NCI-H2107 (cell line): ENCODE measurements at places on chromosomes 5 and 9.

- no peak for DNase-seq
Observed at GRCh38 chr9:126454795-126455194, 128.2 kb downstream of the MVB12B start.

GRCh38 chr9:99262949-99263418 is 40.9 kb downstream of the SEC61B start:
- DNase-seq = no peak

DNA sequence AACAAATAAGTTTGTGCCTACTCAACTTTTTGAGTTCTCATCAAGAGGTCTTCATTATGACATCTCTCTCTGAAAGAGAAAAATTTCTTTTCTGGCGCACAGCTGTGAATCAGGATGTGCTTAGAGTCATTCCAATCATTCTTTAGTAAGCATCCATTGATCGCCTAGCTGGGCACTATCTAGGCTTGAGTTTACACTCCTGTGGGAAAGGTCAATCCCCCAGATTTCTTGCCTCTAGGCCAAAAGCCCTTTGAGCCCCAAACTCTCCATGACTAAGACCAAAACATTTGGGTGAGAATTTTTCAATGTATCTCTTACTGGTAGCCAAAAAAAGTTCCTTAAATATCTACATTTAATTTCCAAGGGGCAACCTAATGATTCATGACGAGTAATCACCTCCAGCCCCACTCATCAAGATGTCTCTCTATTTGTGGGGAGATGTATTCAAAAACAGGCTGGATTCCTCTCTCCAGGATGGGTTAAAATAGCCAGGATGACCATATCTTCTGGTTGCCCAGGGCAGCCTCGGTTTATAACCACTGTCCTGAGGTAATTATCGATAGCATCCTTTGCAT is 101.7 kb downstream of the GNA14 start:
- no peak for DNase-seq

DNA sequence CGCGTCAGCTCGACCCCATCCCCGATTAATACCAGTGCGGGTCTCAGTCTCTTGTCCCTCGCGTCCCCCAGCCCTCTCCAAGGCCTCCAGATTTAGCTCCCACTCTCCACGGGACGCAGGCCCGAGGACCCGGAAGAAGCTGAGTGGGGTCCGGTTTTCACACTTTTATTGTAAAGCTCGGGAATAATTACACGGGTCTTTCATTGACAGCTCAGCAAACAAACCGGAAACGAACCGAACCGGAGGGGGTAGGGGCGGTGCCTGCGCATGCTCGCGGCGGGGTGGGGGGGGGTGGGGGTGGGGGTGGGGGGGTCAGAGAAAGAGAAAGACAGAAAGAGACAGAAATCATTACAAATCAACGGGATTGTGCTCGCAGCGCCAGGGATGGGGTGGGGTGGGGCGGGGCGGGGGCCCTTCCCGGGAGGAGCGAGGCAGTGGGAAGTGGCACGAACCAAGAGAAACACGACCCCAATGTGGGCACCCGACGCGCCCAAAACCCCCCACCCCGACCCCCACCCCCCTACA is 27.9 kb downstream of the PCDH1 start:
- DNase-seq = no peak

DNA sequence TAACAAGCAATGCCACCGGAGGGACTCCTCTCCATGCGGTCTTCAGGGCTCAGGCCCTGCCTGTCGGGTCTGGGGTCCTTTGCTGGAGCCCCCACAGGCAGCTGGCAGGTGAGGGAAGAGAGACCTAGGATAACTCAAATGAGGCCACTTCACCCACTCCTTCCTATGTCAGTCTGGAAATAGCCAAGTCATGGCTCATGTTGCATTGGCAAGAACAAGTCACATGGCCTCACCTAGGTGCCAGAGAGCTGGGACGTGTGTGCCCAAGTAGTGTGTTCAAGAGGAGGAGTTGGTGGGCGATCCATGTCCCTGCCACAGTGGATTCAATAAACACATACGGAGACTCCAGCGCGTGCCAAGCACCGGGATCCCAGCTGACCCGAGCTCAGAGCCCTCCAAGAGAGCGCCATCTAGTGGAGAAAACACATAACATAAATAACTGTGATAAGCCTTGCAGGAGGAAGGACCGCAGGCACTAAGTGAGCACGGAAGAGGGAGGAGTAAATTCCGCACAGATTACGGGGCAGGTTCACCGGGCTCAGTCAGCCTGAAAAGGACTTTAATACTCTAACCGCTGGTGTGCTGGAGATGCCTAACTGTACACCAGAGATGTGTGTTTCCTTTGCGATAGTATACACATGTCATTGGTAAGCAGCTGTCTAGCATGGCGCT is 580.8 kb downstream of the CCDC171 start:
- DNase-seq = no peak

DNA sequence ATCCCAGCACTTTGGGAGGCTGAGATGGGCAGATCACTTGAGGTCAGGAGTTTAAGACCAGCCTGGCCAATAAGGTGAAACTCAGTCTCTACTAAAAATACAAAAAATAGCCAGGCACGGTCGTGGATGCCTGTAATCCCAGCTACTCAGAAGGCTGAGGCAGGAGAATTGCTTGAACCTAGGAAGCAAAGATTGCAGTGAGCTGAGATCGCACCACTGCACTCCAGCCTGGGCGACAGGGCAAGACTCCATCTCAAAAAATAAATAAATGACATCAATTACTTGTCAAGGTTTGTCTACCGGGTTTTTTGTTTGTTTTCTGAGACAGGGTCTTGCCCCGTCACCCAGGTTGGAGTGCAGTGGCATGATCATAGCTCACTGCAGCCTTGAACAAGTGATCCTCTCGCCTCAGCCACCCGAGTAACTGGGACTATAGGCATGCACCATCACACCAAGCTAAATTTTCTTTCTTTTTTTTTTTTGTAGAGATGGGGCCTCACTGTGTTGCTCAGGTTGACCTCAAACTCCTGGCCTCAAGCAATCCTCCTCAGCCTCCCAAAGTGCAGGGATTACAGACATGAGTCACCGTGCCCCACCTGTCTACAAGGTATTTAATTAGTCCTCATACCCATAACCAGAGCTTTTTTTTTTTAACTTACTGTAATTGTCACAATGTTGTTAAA is 64.9 kb downstream of the SUSD1 start:
- no peak for DNase-seq

GRCh38 chr5:173498286-173498685 is 118.2 kb downstream of the BOD1 start:
- DNase-seq = no peak

DNA sequence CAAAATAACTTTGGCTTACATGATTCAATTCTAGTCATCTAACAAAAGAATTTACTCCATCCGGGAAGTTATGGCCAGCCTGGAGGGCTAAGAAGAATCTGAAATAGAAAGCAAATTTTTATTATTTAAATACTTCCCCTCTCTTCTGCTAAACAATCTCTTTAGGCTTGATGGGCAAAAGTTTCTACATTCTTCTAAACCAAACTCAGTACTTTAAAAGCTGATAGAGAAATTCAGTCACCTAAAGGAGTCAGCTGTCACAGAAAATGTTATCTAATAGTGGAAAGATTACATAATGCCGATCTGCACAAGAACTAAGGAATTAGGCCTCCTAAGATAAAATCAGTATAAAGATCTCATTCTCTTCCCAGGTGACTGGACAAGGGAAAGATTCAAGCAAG is 32.4 kb downstream of the GNAQ start:
- no peak for DNase-seq

DNA sequence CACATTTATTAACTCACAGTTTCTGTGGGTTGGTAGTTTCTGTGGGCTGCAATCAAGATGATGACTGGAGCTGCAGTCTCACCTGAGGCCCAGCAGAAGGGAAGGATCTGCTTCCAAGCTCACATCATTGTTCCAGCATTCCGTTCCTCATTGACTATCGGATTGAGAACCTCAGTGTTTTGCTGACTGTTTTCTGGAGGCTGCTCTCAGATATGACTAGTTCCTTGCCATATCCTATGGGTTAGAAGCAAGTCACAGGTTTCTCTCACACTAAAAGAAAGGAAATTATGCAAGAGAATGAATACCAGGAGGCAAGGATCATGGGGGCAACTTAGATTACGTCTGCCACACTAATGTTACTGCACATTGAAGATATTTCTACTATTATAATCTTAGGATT is 6.3 kb upstream of the ERAP1 start:
- no peak for DNase-seq

- DNase-seq = no peak
Observed at GRCh38 chr9:4762886-4763541, 22.0 kb upstream of the AK3 start.

DNA sequence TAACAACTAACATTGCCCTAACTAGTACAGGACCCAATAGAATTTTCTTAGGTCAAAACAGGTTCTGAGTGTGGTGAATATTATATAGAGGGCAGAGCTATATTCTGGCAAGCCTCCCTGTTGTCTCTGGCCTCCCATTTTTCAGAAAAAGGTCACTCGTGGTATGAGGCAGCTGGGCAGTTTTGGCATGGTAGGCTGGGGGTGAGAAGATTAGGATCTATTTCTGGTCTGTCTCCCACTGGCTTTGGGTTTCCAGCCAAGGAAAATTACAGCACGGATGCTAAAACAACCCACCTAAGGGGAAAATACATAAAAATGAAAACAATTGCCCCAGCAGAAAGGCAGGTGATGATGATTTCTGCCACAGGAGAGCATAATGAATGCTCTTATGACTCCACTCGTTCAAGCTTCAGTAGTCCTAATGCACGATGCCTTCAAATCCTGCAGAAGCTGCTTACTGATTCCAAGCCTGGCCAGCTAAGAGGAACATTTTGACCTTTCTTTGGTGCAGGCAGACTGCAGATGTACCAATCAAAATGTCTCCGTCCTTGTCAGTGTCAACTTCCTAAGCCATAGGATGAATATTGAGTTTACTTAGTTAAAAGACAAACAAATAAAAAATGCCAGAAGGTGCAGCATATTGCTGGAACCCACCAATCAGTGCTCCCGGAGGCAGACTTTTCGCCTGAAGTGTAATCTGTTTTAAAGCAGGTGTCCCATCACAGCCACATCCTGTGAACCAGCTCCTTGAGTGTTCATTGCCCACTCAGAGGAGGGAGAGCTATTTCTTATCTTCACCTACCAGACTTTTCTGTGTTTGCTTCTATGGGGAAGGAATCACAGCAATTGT is 435.4 kb downstream of the ZSWIM6 start:
- no peak for DNase-seq

DNA sequence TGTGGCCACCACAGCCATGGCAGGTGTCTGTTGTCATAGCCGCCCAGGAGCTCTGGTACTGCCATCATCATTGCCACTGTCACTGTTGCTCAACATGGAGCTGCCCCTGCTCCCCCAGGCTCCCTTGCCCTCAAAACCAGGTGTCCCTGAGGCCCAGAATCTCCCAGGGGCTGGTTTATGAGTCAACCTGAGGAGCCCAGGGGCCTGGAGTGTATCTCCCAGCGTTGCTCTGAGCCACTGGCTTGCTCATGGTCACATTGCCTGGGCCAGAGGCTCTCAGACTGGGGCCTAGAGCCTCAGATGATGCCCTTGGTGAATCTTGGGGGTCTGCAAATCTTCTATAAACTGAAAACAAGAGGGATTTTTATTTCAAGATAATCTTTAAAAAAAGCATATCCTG is 24.7 kb upstream of the TBC1D2 start:
- no peak for DNase-seq

DNA sequence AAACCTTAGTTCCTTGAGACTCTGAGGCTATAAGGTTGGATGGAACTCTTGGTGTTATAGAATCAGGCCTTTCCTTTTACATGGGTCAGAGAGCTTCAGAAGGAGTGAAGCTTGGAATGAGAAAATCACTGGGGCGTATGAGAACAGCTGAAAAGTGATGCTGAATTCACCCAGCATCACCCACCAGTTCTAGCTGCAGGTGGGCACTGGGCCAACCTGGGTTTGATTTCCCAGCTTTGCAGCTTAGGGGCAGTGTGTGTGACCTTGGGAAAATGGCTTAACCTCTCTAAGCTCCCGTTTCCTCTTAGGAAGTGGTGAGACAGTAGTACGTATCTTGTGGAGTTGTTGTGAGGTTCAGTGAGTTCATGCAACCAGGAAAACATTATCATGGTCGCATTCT is 10.7 kb downstream of the PCDH12 start:
- no peak for DNase-seq

DNA sequence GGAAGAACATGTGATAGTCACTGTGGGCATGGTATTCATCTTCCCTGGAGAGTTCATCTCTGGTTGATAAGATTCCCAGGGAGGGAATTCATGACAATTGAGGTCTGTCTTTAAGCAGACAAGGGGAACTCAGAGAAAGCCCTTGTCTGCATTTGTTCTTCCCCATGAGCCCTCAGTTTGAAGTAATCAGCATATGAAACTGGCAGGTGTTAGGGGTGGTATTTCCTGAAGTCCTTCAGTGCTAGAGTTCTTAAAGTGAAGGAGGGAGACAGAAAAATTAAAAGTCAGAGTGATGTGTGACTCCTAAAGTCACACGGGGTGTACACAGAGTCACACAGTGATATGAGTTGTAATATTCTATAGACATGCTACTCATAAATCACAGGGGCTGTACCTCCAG is 60.6 kb upstream of the SYK start:
- no peak for DNase-seq

DNA sequence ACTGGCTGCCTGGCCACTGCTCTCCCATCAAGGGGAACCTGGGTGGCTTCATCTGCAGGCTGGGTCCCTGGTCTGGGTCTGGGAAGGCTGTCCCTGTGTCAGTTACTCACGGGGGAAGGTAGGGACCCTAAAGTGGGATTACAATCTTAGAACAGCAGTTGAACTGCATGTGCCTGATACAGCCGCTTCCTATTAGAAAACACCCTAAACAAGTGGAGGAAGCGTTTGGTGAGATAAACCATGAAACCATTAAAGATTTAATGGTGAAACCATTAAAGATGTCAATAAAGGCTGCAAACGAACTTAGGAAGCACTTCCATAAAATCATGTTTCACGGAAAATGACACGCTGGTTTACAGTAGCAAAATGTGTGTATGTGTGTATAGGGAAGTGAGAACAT is 2.5 kb upstream of the GFI1B start:
- DNase-seq = no peak

GRCh38 chr5:10607666-10608073 is 43.8 kb downstream of the ANKRD33B start:
- DNase-seq = no peak

GRCh38 chr5:93360436-93361088 is 220.5 kb downstream of the NR2F1-AS1 start:
- no peak for DNase-seq

DNA sequence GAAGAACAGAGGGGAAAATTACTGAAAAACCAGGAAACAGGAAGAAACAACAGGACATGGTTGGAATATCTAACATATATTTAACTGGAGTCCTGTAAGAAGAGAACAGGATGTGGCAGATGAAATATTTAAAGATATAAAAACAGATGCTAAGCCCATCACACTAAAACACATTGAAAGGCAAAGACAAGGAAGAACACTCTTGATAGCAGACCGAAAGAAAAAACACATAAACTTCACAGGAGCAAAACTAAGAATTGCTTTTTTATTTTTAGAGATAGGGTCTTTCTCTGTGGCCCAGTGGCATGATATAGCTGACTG is 324.4 kb upstream of the ARRDC3 start:
- DNase-seq = no peak

GRCh38 chr5:167964529-167964928 is 326.9 kb upstream of the WWC1 start:
- DNase-seq = no peak

- no peak for DNase-seq
Observed at GRCh38 chr9:107049803-107050184, 186.8 kb downstream of the ZNF462 start.
